ENCODE measurements at places on chromosomes 11 and 22.
A peak's percentile ranks its signal among the peaks of the same experiment; 100 is the strongest.

DNA sequence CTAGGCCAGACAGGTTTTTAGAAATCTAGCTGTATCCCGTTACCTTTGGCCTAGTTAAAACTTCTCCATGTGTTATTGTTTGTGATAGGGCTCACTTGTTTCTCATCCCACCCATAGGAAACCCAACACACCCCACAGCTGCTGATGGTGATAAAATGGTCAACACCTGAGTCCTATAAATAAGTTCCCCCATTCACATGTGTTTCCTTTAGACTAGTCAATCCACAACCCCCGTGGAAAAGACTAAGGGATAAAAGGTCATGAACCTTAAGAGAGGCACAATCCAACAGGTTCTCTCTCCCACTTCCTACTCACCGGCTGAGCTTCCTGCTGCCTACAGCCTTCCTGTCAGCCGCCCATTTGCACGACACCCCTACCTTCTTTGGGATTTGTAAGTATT is 768.4 kb downstream of the JRKL start:
- no peak for DNase-seq

DNA sequence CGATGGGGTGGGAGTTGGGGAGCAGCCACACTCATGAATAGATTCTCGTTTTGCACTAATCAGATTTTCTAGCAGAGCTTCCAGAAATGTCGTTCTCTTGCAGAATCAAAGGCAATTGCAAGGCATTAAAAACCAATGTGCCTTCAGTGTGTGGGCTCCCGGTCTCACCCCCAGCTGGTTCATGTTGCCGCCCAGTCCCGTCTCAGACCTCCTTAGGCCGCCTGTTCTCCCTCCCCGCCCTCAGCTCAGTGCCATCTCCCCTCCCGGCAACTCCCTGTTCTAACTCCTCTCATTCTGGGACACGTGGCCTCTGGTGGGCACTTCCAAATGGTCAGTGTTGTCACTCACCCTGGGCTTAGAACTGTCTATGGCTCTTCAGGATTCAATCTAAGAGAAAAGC is 42.5 kb upstream of the SMIM38 start:
- DNase-seq: no peak

GRCh38 chr11:123585706-123586105 is 68.7 kb downstream of the SCN3B start:
- DNase-seq: no peak

- DNase-seq: no peak
These were observed 66.3 kb upstream of the SYN3 start for GRCh38 chr22:33124471-33124870.

GRCh38 chr11:5196731-5197130 is 3.8 kb downstream of the OR51V1 start:
- DNase-seq: no peak

DNA sequence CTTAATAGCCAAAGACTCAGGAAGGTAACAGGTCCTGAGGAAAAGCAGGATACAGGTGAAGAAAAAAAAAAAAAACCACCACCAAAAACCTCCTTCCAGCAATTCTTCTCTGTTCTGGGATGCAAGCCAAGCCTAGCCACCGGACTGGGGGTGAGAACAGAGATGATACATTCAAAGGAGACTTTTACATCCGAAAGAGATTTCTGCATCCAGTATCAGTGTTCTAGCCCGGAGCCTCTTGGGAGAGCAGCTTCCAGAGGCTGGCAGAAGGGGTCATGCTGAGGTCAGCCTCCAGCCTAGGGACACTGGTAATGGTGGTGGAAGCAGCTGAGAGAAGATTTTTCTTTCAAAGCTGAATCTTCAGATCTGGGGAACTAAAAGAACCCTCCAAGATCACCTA is 76.2 kb downstream of the KCNC1 start:
- DNase-seq: no peak

GRCh38 chr11:44855493-44855849 is 95.2 kb downstream of the TP53I11 start:
- no peak for DNase-seq

DNA sequence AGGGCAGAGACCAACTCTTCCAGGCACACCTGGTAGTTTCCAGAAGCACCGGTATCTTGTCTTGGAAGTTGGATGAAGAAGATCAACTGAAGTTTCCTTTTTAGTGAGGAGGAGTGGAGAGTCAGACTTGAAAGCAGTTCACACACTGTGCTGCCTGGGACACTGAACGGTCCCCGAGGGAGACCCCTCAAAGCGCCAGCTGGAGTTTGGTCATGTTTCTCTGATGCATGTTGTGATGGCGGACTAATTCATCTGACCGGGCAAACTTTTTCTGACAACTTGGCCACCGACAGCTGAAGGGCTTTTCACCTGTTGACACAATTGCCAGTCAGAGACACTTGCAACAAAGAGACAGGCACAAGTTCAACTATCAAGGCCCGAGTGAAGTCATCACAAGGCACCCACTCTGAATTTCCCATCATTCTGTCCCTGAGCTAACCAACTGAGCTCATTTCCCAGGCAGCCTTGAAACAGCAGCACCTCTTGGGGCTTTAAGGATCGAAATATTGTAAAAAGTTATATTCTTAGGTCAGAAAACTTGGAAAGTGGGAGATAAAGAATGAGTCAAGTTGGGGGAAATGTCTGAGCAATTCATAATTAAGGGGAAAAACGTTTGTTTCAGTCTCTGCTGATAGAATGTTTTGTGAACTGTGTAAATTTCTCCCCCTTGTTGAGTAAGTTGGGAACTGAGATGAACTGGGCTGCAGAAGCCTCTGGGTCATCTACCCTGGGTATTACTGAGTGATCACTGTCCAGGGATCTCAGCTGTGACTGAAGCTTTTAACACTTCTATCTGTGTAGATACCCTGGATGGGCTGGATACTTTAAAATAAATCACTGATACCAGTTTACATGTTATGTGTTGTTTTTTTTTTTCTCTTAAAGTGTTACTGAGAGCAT is 46.2 kb downstream of the WT1 start:
- DNase-seq: no peak

- peak; percentile 17 for DNase-seq
These were observed 13.1 kb downstream of the C1QTNF6 start for GRCh38 chr22:37174964-37175363.

GRCh38 chr11:2160736-2161259 is at the start of gene INS:
TSS of gene INS (minus strand) at chr11:2161209. CDS start at chr11:2160971, 238 bp downstream.
- DNase-seq: no peak

DNA sequence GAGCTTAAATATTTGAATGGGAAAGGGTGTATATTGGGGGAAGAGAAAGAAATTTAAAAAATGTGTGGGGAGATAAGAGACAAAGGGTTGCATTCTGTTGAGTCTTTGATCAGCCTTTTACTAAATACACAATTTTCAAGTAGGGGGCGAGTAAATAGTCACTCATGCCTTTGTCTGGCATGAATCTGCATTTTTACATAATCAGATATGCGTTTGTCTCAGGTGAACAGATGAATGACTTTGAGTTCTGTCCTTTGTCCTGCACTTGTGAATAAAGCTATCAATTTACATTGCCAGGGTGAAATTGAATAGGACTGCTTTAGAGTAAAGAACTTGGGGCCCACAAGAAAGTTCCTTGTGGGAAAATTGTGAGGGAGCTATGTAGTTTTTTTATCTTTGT is 523.6 kb upstream of the LUZP2 start:
- DNase-seq: no peak

DNA sequence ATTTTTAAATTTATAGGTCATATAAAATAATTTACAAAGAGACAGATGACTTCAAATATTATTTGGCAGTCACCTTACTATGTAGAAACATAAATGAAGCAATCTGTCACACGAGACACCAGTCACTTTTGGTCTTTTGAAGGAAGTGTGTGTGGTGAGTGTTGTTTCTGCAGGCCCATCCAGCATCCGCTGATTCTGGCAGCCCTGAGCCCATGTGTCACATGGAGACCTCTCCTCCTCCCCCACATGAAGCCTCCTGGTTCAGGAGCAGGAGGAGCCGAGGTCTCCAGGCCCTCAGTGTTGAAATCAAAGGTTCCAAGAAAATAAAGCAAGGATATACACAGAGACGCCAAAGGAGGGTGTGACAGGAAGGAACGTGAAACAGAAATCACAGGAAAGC is 60.1 kb downstream of the ARFGAP3 start:
- no peak for DNase-seq

GRCh38 chr11:3959903-3960265 is 104.4 kb downstream of the STIM1 start:
- DNase-seq: no peak

DNA sequence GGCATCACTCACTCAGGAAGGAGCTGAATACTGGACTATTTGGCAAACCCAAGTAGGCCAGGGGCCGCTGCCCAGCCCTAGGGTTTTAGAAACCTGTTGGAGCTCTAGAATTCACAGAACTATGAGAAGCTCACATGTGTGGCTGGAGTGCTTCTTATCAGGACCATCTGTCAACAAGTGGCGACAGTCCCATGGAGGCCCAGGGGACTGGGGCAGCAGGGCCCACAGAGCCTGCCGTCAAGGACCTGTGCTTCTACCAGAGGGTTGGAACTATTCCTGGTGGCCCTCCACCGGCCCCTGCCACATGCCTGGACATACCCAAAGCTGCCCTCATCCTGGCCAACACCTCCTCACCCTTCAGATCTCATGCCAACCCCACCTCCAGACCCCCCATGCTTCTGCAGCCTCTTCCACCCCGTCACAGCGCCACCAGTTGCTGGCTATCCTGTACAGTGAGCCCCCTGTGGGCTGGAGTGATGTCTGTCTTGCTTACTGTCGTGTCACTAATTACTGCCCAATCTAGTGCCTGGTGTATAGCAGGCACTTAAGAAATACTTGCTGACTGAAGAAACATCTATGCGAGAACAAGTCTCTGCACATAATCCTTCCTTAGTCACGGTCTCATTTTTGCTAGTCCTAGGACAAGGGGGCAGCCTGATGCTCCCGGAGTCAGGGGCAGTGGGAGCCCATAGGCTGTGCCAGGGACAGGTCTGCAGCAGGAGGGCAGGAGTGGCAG is 27.2 kb upstream of the RASL10A start:
- no peak for DNase-seq

DNA sequence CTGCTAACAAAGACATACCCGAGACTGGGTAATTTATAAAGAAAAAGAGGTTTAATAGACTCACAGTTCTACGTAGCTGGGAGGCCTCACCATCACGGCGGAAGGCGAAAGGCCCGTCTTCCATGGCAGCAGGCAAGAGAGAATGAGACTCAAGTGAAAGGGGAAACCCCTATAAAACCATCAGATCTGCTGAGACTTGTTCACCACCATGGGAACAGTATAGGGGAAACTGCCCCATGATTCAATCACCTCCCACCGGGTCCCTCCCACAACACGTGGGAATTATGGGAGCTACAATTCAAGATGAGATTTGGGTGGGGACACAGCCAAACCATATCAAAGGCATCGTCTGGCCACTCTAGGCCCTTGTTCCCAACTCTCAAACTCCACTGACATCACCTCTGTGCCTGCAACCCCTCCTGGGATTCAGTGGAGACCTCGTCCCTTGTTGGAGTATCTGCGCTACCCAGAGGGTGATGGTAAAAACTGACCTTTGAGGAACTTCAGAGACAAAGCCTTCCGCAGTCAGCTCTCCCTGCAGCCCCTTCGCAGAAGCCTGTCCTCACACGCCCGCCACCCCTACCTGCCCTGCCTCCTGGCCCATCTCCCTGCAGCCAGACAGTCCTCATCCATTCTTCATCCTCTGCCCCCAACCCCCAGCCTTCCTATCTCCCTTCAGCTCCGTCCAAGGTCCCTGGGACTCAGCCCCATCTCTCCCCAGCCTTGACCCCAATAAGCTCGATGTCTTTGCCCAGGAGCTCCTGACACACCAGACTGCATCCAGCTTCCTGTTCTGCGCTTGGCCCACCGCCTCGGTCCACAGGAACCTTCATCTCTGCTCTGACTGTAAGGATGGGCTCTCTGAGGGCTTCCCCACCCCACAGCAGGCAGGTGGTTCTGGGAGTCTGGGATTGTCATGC is 15.8 kb downstream of the CCND1 start:
- no peak for DNase-seq

DNA sequence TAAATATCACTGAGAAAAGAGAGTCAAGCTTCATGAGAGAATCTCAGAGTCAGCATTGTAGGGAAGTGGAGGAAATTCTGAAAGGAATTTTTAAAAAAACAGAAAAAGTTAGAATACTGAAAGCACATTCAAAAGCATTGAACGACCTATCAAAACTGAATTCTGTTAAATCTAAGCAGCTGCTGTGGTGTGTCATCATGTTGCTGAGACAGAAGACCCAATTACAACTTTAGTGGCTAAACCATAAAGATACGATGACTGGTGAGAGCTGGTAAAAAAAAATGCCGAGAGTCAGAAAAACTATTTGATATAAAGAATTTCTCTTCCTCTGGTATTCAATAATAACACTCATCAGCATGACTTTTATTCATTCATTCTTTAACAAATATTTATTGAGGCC is 220.8 kb downstream of the DLG2 start:
- no peak for DNase-seq

DNA sequence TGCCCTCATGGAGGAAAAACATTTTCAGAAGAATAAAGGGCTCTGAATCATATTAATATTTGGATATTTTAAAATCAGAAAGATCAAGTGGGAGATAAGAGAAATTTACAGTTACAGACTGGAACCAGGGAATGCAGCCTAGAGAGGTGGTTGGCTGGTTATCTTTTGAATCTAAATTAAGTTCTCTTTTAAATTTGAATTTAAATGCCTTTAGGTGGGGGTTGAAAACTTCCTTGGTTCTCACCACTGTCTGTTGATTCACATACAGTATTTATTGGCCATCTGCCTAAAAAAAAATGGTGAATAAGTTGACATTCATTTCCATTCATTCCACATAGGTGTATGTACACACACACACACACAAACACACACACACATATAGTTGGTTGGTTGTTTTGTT is 35.7 kb upstream of the PTPRJ start:
- no peak for DNase-seq

DNA sequence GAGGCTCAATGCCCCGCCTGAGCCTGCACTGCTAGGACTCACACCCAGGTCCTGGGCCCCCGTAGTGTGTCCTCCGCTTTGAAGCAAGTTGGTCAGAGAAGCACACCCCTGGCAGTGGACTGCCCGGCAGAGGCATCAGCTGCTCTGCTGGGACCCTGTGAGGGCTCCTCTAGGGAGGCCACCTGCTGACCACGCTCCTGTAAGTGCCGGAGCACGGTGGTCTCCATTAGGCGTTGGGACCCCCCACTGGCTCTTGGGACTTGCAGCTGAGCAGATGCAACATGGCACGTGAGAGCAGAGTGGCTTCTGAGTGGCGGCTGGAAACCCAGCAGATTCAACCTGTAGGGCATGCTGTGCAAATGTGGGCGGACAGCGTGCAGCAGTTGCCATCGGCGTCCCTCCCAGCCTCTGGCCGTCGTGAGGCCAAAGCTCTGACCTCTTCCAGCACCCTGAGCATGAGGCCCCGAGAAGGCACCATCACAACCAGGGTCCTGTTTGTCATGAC is 16.9 kb downstream of the MRGPRG start:
- peak; percentile 62 for DNase-seq

GRCh38 chr11:78230161-78230877 is 41.6 kb downstream of the USP35 start:
- DNase-seq: peak; percentile 45

- no peak for DNase-seq
These were observed 15.6 kb upstream of the MFRP start for GRCh38 chr11:119361941-119362725.

DNA sequence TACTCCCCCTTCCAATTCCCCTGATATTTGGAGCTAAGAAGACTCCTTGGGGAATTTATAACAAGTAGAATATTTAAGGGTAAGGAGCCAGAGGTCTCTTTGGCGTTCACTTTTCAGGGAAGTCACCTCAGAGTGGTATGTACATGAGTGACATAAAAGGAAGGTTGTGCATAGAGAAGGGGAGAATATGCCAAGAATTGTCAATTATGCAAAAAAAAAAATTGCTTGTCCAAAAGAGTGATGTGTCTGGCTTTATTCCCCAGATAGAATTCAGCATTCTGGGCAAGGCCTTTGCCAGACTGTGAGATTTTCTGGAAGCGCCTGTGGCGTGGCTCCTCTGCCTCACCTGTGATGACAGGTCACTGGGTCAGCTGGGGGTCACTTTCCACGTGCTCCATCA is 170.2 kb downstream of the MIAT start:
- DNase-seq: no peak
